Activated T-helper 1 cell treated with Interleukin-2 at 50 U/mL for 16 hours (primary cell): ENCODE measurements at places on chromosomes 6 and 20.

GRCh38 chr6:82362144-82362543 lies 1.5 kb upstream of the TPBG start:
- no peak for DNase-seq

GRCh38 chr6:108771421-108771820 lies 76.8 kb upstream of the ARMC2 start:
- no peak for DNase-seq

- no peak for DNase-seq
Measured at GRCh38 chr6:63792736-63793464, 157.3 kb downstream of the PHF3 start.

DNA sequence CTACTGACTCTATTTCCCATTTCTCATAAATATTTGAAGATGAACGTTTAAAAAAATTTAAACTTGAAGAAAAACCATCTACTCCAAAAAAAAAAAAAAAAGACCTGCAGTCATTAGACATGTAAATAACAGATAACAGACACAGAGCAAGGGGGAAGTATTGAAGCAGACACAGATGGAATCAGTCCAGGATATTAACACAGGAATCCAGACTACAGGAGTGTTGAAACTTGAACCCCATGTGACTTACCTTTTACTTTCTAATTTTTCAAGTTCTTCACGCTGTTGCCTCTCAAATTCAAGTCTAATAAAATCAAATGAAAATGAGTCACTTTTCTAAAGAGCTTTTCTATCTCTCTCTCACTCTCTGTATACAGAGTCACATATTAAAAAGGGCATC lies 191.8 kb downstream of the KIF16B start:
- no peak for DNase-seq

GRCh38 chr6:19578481-19578880 lies 258.7 kb upstream of the ID4 start:
- no peak for DNase-seq

GRCh38 chr20:48075591-48076174 lies 290.4 kb upstream of the SULF2 start:
- no peak for DNase-seq

DNA sequence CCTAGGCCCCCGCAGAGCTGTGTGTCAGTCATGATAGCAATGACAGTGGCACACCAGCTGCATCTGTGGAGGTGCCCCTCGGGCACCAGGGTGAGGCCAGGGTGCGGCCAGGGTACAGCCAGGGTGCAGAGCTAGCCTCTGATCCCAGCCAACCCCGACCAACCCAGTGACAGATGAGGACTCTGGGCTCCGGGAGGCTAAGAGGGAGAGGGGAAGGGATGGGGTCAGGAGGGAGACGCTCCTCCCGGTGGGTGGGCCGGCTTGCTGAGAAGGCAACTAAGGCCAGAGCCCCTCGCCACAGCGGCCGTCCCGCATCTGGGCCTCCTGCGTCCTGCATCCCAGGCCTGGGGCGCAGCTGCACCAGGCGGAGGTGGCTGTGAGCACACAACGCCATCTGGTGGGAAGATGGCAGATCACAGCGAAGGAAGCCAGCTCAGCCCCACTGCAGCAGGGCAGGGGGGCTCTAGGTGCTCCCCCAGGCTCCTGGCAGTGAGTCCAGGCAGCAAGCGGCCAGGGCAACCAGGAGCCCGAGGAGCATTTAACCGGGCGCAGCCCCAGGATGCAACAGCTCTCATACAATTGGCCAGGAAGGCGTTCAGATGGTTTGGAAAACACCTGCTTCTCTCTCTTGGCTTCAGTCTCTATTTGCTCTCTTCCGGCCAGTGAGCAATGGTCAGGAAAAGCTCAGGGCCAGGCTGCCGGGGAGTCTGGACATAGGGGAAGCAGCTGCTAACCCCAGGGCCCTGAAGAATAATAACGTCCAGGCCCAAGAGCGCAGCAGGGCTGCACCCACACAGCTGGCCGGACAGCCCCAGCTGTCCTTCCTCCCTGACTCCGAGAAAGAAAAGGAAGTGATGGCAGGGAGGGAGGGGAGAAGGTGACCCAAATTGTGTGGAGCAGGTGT lies 169.4 kb downstream of the TAF4 start:
- no peak for DNase-seq

GRCh38 chr20:62899633-62900051 lies 26.7 kb downstream of the DIDO1 start:
- DNase-seq = no peak

GRCh38 chr6:109687271-109687761 lies 3.7 kb downstream of the AK9 start:
- DNase-seq = no peak

DNA sequence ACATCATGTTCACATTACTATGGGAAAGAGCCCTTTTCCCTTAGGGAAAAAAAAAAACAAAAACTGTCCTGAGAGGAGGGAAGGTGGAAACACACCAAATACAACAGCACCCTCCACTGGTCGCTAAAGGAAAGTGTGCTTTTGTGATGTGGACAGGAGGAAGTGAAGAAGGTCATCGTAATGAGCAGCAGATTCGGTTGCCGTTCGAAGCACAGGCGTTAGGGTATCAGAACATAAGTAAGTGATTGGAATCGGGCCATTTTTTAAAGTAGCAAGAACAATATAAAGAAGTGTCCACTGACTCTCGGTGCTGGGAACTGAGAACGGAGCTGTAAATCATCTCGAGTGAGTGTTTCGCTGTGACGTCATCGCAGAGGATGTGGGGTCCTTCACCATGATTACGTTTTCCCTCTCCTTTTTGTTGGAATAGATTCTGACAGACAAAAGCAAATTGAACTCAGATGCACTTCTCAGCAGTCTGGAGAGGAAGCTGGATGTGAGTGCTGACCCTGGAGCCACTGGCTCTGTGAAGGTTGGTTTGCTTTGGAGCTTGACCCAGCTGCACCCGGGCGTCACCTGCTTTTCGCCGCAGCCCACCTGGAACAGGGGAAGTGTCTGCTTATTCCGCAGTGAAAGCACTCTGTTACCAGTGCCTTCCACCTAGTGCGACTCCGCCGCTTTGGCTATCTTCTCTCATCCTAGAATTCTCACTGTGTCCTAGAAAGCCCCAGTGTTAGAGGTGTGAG lies 203.6 kb upstream of the GMDS start:
- DNase-seq = no peak

- no peak for DNase-seq
Measured at GRCh38 chr6:52454556-52454955, 34.4 kb downstream of the EFHC1 start.

GRCh38 chr20:34389954-34390555 lies 27.0 kb downstream of the ITCH start:
- DNase-seq = no peak

- no peak for DNase-seq
Measured at GRCh38 chr6:116766506-116767176, 1.1 kb upstream of the FAM162B start.

DNA sequence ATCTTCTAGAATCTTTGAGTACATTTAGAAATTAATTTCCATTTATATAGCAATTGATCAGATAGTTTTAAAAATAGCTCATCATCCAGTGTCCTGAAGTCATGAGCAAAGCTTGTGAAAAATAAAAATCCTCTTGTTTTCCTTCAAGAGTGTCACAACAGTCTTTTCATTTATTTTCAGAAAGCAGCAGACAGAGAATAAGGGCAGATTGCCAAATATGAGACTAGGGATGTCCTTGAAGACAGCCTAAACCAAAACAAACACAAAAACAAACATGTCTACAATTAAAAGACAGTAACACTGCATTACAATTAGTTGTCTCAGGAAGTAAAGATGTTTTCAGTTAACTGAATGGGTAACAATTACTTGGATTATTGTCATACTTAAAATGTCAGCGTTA lies 682.8 kb downstream of the TFAP2A start:
- DNase-seq = no peak

GRCh38 chr6:31965700-31966099 lies 6.2 kb downstream of the DXO start:
- DNase-seq = no peak

GRCh38 chr6:17998442-17998841 lies 11.0 kb upstream of the KIF13A start:
- DNase-seq = no peak

DNA sequence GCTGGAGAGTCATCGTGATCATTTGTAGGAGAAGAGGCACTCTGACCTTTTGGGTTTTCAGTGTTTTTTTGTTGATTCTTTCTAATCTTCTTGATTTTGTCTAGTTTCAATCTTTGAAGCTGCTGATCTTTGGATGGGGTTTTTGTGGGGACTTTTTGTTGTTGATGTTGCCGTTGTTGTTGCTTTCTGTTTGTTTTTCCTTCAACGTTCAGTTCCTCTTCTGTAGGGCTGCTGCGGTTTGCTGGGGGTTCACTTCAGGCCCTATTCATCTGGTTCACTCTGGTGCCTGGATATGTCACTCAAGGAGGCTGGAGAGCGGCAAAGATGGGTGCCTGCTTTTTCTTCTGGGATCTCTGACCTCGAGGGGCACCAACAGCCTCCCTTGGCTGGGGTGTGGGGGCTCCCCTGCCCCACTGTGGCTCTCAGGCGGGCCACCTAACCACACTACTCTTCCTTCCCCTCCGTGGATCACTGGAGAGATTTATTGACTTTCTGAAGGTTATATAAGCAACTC lies 21.5 kb upstream of the TMEM244 start:
- no peak for DNase-seq

- no peak for DNase-seq
Measured at GRCh38 chr6:156762547-156762946, 14.6 kb upstream of the ARID1B start.

- no peak for DNase-seq
Measured at GRCh38 chr6:147132889-147133288, 71.3 kb upstream of the STXBP5 start.

DNA sequence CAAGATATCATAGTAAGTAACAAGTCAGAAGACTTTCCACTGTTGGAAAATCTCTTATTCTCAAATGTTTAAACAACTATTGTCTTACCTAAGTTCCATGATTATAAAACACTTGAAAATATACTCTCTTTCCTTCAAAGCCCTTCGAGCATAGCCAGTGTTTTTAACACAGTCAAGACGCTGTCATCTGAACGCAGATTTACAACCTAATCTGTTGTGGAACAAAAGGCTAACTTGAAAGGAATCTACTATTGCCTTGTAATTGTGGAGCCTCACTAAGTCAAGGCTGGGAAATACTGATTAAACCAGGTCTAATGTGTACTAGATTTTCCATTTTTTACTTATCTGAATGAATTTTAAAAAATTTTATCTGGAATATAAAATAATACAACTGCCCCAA lies 205.8 kb downstream of the TRDN start:
- no peak for DNase-seq

DNA sequence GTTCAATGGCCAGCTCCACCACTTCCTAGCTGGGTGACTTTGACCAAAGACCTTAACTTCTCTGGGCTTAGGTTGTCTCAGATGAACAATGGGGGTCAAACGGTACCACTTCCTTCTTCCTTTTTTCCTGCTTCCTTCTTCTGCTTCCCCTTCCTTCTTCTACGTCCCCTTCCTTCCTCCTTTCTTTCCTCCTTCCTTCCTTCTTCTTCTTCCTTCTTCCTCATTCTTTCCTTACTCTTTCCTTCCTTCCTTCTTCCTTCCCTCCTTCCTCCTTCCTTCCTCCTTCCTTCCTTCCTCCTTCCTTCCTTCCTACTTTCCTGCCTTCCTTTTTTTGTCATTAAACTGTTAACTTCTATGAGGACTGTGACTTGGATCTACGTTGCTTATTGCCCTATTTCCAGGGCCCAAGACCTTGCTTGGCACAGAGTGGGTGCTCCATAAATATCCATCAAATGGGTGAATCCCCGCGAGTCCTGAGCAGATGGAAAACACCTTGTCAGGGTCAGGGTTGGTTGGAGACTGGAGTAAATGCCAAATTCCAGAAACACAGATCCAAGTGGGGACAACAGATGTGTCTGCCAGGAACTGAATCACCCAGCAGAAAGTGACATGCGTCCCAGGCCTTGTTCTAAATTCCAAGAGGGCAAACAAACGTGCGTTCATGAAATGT lies 243.3 kb downstream of the PREX1 start:
- DNase-seq = no peak

DNA sequence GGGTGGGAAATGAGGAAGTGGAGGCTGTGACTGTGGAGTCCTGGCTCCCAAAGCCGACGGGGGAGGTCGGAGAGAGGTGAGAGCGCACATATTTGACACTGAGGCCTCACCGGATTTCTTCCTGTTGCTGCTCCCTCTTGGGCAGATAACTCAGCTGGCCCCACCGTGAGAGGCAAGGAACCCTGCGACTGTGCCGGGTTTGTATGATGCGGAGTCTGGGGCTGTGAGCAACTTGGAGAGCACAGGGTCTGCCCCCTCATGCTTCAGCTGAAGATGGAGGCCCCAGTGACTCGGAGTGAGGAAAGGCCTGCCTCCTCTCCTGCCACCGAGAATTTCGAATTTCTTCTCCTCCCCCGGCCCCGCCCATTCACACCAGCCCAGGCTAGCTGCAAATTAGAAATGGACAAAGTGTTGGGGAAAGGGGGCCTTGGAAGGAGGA lies 160.6 kb downstream of the GRM4 start:
- no peak for DNase-seq

DNA sequence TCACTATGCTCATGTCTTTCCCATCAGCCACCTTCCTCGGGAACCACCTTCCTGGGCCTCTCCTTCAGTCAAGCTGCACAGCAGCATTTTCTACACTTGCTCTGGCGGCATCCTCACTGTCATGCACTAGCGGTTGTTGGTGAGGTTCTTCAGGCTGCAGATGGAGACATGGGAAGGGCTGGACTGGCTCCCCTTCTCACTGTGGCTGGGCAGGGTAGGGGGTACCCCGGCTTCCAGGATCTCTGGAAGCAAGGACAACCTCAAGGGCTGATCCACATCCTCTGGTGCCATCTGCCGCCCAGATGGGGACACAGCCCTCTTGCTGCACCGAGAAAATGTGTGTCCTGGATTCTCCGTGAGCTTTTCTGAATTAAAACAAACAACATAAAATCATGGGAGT lies 180.1 kb upstream of the RNF24 start:
- no peak for DNase-seq

DNA sequence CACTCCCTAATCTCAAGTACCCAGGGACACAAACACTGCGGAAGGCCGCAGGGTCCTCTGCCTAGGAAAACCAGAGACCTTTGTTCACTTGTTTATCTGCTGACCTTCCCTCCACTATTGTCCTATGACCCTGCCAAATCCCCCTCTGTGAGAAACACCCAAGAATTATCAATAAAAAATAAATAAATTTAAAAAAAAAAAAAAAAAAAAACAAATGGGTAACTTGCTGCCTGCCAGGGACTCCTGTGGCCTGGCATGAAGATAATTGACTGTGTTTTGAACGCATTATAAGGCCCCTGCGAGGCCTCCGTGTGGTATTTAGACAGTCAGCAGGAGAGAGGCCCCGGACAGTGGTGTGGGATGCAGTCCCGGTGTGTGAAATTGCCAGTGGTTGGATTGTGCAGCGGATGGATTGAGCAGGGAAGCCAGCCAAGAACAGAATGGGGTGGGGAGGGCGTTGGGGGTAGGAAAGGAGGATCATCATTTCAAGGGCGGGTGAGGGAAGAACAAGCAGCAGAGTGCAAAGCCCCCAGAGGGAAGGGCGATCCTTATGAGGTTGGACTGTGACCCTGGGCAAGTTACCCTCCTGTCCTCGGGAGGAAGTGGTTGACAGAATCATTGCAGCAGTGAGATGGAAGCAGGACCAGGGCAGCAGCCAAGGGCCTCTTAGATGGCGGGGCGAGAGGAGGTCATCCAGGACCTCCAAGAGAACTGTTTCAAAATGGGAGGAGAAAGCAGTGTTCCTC lies 43.3 kb downstream of the PPARD start:
- DNase-seq = no peak
